ENCODE measurements at places on chromosomes 1 and 21.

DNA sequence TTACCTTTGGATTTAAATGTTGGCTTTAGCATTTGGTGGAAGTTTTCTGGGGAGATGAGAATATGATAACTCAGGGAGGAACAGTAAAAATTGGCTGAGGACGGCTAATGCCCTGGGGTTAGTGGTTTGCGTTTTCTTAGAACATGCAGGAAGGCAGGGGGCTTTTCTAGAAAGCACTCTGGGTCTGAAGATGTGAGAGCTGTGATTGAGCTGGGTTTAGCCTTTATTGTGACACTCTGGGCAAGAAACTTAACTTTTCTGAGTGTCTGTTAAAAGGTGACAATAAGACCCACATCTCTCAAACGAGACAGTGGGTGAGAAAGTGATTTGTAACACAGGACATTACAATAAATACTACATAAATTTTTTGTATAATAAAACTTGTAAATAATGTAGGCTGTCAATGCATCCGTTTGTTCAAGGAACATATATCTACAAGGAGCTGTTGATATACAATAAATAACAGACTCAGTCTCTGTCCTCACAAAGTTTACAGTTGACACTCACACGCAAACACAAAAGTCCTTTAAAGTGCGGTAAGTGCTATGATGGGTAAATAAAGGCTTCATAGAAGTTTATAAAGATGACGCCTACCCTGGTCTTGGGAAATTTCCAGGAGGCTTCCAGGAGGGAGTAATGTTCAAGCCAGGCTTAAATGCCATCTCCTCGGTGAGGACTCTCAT, 49.5 kb upstream of the MRPS6 start:
- DNase-seq: no peak

- DNase-seq: no peak
Measured at GRCh38 chr1:116537898-116538297, 32.9 kb downstream of the CD58 start.

DNA sequence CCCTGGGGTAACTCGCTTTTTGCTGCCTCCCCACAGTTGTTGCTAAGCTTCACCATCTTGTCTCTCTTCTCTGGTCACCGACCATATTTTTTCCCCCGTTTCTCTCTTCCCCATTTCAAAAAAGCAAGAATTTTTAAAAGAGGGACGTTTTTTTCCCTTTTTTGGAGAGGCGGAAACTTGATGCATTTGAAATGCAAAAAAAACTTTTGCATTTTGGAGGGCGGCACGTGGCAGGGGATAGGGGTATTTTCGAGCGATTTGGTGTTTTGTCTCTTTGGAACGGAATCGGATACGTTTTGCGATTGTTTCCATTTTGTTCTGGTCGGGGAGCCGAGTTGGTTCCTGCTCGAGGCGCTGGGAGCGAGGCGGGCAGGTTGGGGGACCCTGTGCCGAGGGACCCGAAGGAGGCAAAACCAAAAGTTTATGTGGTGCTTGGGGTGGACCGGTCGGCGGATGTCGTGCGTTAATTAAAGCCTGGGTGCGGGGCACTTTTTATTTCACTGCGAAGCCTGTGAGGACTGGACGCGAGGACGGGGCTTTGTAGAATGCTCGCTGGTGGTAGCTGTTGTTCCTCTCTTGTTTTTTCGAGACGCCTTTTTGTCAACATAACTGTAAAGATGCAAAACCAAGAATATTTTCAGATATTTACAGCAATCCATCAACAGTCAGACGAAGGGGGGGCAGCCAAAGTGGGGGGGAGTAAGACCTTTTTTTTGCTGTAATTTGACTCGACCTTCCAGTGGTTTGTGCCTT, 884 bp downstream of the H3-3A start:
- no peak for DNase-seq

DNA sequence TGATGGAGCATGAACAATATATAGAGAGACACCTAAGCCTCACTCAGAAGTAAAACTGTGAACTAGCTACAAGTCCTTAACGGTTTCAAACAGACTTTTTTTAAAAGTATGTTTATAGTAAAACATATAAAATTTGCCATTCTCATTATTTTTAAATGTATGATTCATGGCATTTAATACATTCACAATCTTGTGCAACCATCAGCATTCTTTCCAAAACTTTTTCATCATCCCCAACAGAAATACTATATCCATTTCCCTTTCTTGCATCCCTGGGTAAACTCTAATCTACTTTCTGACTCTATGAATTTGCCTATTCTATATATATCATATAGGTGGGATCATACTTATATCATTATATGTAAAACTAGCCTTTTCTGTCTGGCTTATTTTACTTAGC, 25.5 kb downstream of the EVI5 start:
- DNase-seq: no peak

- DNase-seq: no peak
Measured at GRCh38 chr1:12622506-12622905, 4.5 kb upstream of the DHRS3 start.
